MCF 10A (cell line): ENCODE measurements at places on chromosomes 6 and 20.

- no peak for DNase-seq
Observed at GRCh38 chr6:43861212-43861894, 91.3 kb downstream of the VEGFA start.

- DNase-seq, result peak; percentile 59
Observed at GRCh38 chr6:28803337-28803709, 120.5 kb downstream of the TRIM27 start.

GRCh38 chr20:61516346-61517208, 264.5 kb downstream of the CDH4 start:
- no peak for DNase-seq

- no peak for DNase-seq
Observed at GRCh38 chr6:136466777-136467176, 83.4 kb downstream of the MAP7 start.

DNA sequence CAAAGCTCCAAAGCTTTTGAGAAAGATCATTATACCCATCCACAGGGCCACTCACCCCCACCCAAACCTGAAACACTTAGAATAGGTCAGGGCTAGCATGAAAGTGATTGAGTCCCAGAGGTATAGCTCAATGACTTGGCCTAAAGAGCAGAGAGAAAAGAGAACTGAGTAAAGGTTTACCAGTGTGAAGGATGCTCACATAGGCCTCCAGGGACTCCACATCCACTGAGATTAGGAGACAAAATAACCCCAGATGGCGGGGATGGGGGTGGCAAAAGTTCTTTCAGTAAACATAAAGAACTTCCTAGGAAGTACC, 12.2 kb downstream of the SAYSD1 start:
- DNase-seq, result no peak

DNA sequence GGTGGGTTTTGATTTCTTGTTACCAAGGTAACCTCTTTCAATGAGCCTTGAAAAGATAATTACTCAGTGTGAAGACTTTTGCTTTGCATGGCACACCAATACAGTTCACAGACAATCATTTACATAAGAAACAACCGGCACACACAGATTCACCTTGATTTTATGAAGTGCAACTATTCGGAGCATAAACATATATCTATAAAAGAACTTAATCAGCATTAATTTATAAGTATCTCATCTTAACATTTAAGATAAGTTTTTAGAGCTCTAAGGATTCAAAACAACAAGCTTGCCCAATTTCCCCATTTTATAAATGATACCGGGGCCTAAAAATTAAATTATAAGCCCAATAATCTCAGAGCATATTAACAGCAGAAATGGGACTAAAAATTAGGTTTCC, 85.9 kb upstream of the PCSK2 start:
- DNase-seq, result no peak

DNA sequence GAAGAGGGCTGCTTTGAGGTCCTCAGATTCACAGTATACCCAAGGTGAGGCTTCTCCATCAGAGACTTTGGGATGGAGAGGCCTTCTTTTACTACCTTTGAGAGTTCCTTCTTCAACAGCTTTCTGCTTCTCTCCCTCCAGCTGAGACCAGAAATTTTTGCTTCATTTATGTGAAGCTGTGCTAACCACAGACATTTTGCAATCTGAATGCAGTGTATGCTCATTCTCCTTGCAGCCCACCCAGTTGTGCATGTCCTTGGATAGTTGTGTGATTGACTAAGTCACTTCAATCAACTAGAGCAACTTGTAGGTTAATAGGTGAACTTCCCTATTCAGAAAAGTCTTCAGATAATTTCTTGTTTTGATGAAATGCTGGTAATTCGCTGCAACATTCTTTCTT, 20.1 kb downstream of the DCBLD1 start:
- no peak for DNase-seq

DNA sequence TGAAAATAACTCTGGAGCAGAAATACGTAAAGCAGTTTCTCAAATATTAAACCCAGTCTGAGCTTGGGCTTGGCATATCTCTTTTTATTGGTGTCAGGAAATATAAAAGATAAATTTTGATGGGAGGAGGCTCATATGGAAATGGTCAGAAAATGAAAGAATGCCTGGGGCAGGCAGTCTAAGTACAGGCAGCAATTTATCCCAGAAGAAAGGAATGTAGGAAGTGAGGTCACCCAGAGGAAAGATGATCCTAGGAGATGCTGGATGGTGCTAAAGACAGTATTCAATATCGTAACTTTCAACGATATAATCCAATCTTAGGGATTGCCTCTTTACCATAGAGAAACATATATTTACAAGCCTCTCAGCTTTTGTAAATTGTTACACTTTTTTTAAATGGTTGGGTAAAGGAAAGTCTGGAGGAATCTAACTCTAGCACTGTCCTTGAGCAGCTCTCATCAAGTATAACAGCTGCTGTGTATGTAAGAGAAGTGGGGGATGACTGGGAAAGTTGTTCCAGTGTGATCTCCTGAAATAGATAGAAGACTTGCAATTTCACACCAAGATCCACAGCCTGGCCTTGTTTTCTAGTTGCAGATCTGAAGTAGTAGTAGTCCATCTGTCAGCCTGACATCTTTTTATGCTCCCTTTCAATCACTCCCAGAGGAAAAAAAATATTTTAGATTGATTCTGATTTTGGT, 256.9 kb upstream of the SASH1 start:
- DNase-seq, result no peak

GRCh38 chr6:134632024-134632423, 314.1 kb upstream of the SGK1 start:
- DNase-seq, result no peak

DNA sequence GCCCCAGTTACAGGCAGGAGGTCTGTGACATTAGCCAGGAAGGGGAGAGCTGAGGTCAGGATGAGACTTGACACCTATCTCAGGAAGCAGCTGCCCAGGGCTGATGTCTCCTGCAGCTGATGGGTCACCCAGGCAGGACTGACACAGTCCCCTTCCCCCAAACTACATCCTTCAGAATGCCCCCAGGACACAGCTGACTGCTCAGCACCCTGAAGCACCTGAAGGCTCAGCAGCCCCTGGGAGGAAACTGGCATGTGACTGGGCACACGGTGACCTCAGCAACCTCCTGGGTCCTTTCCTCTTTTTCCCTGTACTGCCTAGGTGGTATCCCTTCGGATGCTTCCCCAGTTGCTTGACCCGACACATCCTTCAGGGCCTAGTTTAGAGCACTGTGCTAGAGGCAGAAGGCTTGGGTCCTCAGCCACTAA, 1.9 kb downstream of the SDC4 start:
- DNase-seq, result no peak

GRCh38 chr6:132715881-132716637, 2.2 kb upstream of the VNN1 start:
- no peak for DNase-seq

GRCh38 chr20:46004889-46005473, 3.7 kb upstream of the MMP9 start:
- DNase-seq, result peak; percentile 37

- peak; percentile 9 for DNase-seq
Observed at GRCh38 chr6:87661016-87661415, 41.0 kb downstream of the AKIRIN2 start.

- no peak for DNase-seq
Observed at GRCh38 chr6:167351656-167352345, 26.9 kb downstream of the TTLL2 start.

DNA sequence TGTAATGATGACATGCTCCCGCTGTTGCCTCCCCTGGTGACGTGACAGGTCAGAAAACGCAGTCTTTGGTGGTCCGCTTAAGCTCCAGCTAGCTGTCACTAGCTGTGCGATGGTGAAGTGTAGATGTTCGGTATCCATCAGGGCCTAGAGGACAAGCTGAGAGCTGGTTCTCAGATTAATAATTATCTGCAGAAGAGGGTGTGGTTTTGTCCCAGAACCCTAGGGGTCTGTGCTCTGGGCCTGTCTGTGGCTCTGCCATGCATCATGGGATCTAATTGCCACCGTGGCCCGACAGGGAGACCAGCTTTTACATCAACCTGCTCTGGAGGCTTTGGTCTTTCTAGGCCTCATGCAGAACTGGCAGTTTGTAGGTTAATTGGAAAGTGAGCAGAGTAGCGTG, 34.1 kb downstream of the ERMARD start:
- DNase-seq, result no peak

DNA sequence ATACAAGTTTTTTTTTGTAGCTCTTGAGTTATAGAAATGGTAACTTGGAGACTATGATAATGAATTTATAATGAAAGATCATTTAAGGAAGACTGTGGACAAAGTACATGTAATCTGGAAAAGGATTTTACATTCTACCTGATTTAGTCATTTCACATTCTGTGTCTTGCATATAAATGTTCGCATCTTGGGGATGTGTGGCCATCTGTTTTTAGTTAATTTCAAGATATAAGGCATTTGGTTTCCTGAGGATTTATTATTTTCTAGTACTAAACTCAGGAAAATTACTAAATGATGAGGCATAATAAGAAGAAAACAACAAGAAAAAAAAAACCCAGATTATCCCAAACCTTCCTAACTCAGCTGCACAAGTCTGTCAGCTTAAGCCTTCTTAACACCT, 112.7 kb upstream of the PRL start:
- no peak for DNase-seq

- no peak for DNase-seq
Observed at GRCh38 chr20:1825507-1825906, 69.7 kb upstream of the SIRPA start.

GRCh38 chr20:62367633-62368391, 700 bp upstream of the LAMA5 start:
- no peak for DNase-seq

DNA sequence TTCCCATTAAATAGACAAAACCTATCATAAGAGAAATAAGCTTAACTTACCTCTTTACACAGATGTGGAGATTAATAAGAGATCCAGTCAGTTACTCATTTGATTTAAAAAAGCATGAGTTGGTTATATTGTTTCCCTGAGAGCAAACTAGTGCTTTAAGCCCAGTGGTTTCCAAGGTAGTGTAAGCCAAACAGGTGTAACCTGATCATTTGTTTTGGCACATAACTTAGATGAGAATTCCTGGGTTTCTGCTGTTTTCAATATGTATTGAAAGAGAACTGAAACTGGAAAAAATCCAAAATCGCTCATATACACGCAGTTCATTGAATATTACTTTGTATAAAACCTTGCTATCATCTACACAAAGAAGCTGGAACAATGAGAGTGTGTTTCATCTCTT, 30.5 kb upstream of the SMIM8 start:
- peak; percentile 29 for DNase-seq

DNA sequence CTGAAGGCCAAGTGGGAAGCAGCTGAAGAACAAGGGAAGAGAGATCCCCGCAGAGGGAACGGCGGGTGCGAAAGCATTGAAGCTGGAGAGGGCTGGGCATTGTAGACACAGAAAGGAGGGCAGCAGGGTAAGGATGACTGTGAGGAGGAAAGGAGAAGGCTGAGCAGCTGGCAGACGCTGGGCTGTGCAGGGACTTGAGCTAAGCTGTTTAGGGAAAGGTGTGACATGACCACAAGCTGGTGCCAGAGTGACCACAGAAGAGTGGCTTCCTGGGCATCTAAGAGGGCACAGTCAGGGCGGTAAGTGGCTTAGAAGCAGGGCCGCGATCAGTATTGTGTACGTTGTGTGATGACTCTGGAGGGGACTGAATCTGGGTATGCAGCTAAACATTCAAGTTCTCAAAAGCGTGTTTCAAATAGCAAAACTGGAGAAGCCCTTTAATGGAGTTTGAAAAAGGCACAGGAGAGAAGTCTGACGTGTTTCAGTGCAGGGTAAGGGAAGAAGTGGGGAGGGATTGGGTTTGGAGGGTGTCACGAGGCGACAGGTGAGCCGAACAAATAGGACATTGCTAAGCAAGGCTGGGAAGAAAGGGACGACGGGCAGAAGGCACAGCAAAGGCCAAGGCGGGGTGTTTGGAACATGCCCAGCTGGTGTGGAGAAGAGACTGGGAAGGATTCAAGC, 46.1 kb upstream of the ARFGEF2 start:
- no peak for DNase-seq

GRCh38 chr6:42278131-42278853, 60.6 kb upstream of the MRPS10 start:
- DNase-seq, result no peak

GRCh38 chr20:62062661-62063314, 2.9 kb downstream of the TAF4 start:
- no peak for DNase-seq

- DNase-seq, result no peak
Observed at GRCh38 chr6:42007286-42008137, 42.8 kb upstream of the TAF8 start.

- DNase-seq, result no peak
Observed at GRCh38 chr6:84379142-84379541, 151.7 kb upstream of the CEP162 start.

- DNase-seq, result peak; percentile 32
Observed at GRCh38 chr20:25623225-25623735, 534 bp downstream of the NANP start.

DNA sequence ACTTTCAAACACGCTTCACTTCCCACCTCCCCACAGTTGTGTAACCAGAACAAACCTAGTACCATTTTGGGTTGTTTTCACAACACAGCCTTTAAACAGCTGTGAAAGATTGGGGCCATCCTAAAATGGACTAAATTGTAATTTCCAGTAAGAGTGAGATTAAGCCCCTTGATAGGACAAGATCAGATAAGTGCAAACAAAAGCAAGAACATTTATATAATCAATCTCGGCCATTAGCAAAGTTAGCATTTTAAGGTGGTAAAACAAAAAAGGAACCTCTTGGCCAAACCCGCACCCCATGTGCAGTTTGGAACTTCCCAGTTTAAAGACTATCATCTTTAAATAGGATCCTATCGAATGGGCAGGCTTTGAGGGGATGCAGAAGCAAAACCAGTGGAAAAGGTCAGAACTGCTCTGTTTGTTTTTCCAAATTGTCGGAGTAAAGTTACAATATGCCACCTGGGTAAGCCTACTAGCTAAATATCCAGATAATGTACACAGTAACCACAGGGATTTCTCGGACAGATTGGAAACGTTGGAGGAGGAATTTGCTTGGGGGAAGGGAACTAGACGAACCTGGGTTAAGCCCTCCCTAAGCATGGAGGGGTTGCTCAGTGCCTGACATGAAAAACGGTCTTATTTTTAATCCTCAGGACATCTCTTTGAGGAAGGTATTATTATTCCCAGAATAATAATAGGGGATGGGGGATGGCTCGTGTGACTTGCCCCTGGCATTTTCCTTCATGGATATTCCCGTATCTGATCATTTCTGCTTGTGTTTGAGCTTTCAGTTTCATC, 159.8 kb upstream of the SALL4 start:
- no peak for DNase-seq

- no peak for DNase-seq
Observed at GRCh38 chr6:106272287-106272686, 53.3 kb downstream of the ATG5 start.

DNA sequence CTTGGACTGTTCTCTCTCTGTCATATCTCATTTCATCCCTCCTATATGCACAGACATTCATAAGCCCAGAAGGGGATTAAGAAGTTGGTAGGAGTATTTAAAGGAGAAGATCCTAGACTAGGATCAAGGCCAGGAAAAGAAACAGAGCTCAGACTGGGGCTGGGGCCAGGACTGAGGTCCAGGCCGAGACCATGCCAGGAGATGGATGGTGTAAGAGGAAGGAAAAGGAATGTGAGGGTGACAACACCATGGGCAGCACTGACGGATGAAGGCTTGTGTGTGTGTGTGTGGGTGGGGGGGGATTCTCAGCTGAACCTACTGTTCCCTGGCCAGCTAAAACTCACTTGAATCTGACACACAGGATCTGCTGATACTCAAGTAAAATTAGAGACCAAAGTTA, 182.1 kb downstream of the KIF6 start:
- no peak for DNase-seq
